CD4-positive, alpha-beta T cell (primary cell): ENCODE measurements at places on chromosomes 3 and 15.

- DNase-seq, result no peak
Observed at GRCh38 chr15:62592920-62593319, 427.8 kb upstream of the C2CD4B start.

DNA sequence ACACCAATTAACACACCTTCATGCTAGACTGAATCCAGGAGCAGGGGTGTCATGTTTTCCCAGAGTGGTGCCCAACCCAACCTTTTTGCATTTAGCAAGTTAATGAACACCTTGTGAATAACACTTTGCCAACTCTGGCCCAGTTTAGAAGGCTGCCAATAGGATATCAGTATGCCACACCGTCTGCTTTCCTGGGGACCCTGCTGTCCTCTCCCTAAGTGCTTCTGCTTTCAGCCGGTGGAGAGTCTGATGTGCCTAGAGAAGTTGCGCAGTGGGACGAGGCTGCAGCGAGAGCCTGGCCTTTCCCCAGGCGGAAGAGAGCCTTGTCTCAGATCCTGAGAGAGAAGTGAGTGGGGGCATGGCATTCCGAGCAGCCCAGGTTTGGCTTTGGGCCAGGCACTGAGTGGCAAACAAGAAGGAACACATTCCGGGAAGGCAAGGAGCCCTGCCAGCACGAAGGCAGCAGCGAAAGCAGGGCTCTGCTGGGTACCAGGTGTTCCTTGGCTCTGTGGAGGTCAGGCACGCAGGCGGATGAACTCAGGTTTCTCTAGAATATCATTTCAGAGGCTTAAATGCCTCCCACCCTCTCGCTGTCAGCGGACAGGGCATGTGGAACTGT lies 36.9 kb downstream of the SENP8 start:
- no peak for DNase-seq

GRCh38 chr15:31606931-31607497 lies 280.4 kb downstream of the KLF13 start:
- DNase-seq, result no peak

DNA sequence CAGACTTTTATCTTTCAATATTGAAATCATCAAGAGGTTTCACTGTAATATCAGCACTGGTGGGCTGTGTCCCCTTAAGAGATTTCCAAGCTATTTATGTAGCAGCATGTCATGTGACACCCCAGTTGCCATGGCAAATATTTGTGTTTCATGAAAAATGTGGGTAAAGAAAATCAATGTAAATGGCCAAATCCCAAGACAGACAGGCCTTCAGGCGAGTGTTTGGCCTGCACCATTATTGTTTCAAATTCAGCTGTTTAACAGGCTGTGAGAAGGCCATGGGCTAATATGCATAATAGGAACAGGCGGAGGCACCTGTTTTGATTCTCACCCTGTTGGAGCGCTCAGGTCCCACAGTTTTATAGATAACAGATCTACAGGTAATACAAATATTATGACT lies 104.2 kb downstream of the IQCH start:
- DNase-seq, result no peak

DNA sequence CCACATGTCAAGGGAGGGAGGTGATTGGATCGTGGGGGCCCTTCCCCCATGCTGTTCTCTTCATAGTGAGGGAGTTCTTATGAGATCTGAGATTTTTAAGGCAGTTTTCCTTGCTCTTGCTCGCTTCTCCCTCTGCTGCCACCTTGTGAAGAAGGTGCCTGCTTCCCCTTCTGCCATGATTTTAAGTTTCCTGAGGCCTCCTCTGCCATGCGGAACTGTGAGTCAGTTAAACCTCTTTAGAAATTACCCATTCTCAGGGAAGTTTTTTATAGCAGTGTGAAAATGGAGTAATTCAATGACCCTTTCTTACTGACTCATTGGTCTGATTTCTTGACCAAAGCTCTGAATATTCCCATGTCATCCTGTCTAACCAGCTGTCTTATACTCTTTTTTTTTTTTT lies 484.4 kb upstream of the TPRG1 start:
- no peak for DNase-seq

GRCh38 chr3:40997711-40998519 lies 201.4 kb upstream of the CTNNB1 start:
- no peak for DNase-seq

- no peak for DNase-seq
Observed at GRCh38 chr3:118945834-118946233, 88.8 kb downstream of the IGSF11 start.

DNA sequence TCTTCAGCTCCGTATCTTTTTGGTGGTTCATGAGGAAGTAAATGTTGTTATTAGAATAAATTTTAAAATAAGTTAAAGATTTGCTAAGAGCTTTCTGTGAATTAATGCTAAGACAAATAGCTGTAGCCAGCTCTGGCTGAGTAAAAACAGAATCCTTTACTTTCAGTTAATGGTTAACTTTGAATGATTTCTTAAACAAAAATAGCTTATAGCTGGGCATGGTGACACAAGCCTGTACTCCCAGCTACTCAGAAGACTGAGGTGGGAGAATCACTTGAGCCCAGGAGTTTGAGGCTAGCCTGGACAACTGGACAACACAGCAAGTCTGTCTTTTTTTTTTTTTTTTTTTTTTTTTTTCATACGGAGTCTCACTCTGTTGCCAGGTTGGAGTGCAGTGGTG lies 25.0 kb downstream of the TCAIM start:
- DNase-seq, result no peak

GRCh38 chr15:83871808-83872559 lies 218.1 kb downstream of the ADAMTSL3 start:
- no peak for DNase-seq

DNA sequence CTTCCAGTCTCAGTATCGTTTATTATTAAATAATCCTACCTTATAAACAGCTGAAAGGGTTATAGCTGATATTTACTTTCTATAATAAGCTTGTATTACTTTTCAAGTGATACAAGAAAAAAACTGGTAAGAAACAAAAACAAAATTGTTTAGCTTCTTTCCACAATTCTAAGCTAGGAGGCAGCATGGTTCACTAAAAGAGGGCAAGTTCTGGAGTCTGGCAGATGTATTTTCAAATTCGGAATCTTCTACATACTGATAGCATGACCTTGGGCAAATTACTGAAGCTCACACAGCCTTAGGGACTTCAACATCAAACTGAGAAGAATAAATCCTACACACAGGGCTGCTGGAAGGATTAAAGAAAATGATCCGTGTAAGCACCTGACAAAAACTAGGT lies 15.4 kb downstream of the C15orf62 start:
- DNase-seq, result no peak

DNA sequence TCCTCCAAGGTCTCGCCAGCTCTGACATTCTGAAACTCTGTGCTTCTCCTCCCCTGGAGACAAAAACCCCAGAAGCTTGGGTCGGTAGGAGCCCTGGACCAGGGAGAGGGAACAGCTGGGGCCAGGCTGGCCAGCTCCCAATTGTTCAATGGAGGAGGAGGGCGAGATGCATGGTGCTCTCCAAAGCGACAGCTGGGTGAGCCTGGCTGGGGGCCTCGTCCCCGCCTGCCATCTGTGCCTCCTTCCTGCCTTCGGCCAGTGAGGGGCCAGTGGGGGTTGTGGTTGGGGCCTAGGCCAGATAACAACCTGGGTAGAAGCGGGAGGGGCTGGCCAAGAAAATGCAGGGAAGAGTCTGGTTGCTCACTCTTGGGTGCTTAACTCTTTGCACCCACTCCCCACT lies 79.4 kb downstream of the CORO2B start:
- no peak for DNase-seq

- no peak for DNase-seq
Observed at GRCh38 chr3:157093096-157093495, 66.9 kb downstream of the CCNL1 start.

GRCh38 chr15:101844916-101845315 lies 32.9 kb downstream of the OR4F15 start:
- DNase-seq, result no peak

- DNase-seq, result no peak
Observed at GRCh38 chr3:29344154-29344553, 63.3 kb downstream of the RBMS3 start.

- no peak for DNase-seq
Observed at GRCh38 chr3:71048948-71049347, 534.6 kb downstream of the FOXP1 start.

DNA sequence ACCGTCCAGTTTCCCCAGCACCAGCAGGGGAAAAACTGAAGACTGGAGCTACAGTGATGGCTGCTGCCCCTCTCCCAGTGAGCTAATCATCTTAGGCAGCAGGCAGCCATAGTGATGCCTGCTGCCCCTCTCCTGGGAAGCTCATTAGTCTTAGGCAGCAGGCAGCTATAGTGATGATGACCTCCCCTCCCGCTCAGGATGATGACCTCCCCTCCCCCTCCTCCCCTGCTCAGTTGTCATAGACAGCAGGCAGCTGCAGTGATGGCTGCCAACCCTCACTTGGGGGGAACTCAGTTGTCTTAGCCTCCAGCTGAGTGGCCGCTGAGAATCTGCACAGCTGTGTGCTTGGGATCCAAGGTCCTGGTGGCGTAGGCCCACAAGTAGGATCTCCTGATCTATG lies 80.9 kb upstream of the MANF start:
- DNase-seq, result no peak

DNA sequence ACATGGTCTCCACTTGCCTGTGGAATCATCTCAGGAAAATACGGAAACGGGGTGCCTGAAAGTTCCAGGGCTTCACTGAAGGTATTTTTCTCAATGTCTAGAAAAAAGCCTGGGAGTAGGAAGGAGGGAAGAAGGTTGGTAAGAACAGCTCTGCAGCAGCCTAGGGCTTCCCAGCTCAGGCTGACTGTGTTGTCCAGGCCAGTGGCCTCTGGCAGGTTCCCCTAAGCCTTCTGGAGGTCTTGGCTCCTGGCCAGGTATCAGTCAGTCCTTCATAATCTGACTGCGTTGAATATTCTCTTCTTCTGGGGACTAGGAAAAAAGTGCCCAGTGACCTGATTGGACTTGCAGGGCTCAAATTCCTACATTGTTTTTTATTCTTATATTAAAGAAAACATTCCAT lies 38.6 kb downstream of the SSR3 start:
- no peak for DNase-seq

DNA sequence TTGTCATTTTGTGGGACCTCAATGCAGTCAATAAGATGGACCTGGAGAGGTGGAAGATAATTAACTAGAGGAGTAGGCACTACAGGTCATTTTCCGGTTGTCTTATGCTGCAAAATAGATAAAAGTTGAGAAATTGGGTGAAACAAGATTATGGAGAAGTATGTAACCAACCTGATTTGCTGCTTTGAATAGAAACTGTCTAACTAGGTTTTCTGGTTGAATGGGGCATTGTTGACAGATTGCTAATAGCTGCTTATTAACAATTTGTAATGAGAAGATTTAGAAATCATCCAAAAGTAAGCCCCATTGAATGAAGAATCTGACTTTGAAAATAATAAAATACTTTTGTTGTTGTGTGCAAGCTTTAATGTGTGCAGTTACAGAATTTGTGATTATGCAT lies 26.2 kb downstream of the PIAS1 start:
- no peak for DNase-seq

DNA sequence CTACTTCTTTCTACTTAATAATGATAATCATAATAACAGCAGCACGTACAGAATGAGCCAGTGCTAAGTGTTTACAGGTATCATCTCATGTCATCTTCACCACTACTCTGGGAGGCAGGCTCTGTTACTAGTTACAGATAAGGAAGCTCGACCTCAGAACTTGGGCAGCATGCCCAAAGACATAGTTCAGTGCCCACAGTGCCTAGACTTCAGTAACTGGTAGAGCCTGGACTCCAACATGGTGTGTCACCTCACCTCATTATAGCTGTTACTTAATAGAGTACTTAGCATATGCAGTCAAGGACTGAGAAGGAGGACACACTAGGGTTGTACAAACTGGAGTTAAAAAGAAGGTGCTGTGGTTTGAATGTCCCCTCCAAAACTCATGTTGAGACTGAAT lies 7.6 kb downstream of the GADL1 start:
- DNase-seq, result no peak
